HuH-7 (cell line): ENCODE measurements at places on chromosomes 13 and 19.

DNA sequence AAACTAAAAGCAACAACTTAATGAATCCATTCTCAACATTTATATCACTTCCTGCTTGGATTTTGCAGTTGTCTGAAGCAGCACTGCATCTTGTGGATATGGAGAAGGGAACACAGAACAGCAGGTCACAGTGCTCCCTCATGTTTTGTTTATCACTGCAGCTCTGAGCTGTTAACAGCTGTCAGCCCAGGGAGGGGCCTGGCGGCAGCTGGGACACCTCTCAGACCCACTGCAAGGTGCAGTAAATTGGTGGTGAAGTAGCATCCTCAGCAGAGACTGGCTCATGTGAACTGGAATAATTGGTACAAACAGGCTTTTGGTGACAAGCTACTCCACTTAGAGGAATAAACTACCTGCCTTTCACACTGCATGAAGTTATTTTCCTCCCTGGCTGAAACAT is 170.4 kb downstream of the LIG4 start:
- no peak for DNase-seq

GRCh38 chr13:107993239-107993949 is 221.9 kb downstream of the LIG4 start:
- no peak for DNase-seq

DNA sequence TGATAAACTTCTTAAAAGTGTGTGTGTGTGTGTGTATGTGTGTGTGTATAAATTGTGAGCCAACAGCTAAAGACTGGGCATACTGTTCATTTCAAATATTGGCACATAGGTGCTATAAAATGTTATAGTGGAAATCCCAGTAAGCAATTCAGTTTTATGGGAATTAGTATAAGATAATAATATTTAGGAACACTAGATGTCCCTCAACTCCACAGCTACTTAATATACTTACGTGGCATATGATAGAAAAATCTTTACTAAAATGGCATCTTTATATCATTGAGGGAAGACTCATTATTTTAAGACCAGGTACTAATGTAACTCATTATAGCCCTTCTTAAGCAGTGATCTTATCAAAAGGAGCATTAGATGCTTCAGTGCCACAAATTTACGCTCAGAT is 266.2 kb downstream of the MAB21L1 start:
- no peak for DNase-seq

GRCh38 chr19:38265921-38266429 is 1.6 kb downstream of the SPINT2 start:
- DNase-seq, result no peak

DNA sequence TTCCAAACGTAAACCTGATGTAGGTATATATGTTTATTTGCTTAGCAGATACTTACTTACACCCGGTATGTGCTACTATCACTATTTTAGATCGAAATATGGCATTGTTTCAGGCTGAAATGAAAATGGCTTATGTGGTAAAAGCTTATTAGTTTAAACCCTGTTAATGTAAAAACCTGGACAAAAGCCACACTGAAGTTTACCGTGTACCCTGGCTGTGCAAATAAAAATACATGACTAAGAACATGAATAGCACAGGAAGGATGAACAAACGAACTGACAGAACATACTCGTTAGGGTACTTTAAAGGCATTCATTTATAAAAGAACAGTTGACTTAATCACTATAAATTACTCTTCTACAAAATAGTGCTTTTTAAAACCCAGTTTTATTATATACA is 6.6 kb downstream of the CLDN10 start:
- DNase-seq, result no peak

GRCh38 chr19:34359140-34359953 is 5.6 kb upstream of the GPI start:
- peak; percentile 99 for DNase-seq

GRCh38 chr19:43532571-43532961 is 422 bp upstream of the ZNF575 start:
- no peak for DNase-seq

GRCh38 chr19:13091400-13092157 is 11.1 kb downstream of the LYL1 start:
- no peak for DNase-seq

GRCh38 chr13:52845766-52846566 is 2.5 kb downstream of the PCDH8 start:
- no peak for DNase-seq

DNA sequence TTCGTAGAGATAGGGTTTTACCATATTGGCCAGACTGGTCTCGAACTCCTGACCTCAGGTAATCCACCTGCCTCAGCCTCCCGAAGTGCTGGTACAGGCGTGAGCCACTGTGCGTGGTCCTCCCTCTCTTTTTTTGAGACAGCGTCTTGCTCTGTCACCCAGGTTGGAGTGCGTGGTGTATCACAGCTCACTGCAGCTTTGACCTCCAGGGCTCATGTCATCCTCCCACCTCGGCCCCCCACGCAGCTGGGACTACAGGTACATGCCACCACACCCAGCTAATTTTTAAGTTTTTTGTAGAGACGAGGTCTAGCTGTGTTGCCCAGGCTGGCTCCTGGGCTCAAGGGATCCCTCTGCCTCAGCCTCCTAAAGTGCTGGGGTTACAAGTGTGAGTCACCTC is 18.2 kb downstream of the ZSCAN18 start:
- no peak for DNase-seq

DNA sequence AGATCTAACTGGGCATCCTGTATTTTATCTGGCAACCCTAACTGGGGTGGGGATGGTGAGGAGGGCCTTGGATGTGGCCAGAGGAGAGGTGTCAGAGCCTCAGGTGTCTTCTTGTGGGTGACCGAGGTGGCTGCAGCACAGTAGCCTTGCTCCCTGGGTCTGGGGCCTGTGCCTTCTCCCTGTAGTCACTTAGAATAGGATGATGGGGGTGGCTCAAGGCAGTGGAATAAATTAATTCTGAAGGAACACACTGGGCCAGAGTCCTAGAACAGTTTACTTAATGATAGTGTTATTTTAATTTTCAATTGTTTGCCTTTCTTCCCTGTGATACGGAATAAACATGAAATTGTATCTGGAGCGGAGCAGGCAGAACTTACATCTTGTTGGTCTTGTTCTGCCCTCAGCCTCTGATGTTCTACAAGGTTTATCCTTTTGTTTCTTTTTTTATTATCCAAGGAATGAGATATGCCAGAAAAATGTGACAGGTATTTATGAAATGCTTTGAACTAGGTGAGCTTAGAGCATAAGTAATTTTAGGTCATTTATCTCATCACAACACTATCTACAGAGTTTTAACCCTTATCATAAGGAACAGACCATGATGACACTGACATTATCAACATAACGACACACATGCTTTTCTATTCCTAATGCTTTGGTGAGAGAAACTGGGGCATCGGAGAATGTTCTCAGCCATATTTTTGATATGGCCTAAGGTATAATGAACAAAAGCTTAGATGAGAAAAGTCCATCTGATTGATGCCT is 51.4 kb downstream of the LRCH1 start:
- DNase-seq, result no peak

- DNase-seq, result no peak
Measured at GRCh38 chr13:100954430-100955305, 280.1 kb upstream of the TMTC4 start.

DNA sequence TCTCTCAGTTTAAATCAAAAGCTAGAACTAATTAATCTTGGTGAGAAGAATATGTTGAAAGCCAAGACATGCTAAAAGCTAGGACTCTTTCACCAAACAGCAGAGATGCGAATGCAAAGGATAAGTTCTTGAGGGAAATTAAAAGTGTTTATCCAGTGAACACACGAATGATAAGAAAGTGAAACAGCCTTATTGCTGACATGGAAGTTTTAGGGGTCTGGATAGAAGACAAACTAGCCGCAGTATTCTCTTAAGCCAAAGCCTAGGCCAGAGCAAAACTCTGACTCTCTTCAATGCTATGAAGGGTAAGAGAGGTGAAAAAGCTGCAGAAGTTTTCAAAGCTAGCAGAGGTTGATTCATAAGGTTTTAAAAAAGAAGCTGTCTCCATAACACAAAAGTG is 103.0 kb downstream of the UFM1 start:
- no peak for DNase-seq

DNA sequence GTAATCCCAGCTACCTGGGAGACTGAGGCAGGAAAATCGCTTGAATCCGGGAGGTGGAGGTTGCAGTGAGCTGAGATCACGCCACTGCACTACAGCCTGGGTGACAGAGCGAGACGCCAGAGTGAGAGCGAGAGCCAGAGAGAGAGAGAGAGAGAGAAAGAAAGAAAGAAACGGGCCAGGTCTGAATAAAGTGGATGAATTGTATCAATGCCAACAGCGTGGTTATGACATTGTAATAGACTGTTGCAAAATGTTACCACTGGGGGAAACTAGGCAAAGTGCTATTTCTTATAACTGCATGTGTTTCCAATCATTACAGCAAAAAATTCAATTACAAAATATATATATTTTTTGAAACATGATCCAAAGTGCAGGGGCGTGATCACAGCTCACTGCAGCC is 11.8 kb upstream of the BTBD2 start:
- no peak for DNase-seq

- peak; percentile 20 for DNase-seq
Measured at GRCh38 chr13:40974460-40975407, 44.4 kb downstream of the ELF1 start.

DNA sequence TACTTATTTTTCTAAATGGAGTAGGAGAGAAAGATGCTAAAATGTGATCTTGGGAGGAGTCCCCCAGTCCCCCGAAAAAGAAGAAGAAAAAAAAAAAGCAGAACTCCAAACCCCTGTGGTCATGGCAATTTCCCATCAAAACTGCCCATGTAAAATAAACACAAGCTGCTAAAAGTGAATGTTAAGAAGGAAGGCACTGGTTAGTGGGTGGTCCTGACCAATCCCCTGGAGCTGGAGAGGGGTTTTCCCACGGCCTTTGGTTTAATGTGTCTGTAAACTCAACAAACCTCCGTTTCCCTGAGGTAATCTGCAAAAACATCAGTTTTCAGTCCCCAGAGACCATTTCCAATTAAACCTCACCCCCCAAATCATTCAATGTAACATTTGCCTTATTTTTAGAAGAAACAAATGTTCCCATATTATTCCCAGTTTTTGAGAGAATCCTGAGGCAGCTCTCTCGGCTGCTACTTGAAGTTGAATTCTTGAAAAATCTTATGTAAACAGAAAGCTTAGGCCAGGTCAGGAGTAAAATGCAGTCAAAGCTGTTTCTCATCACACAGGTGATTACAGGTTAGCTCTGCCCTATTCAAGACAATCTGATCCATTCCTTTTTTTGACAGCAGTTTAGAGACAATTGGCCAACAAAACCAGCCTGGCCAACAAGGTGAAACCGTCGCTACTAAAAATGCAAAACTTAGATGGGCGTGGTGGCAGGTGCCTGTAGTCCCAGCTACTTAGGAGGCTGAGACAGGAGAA is 17.0 kb downstream of the RAB3D start:
- no peak for DNase-seq

GRCh38 chr13:45750566-45750965 is 48.4 kb downstream of the CBY2 start:
- no peak for DNase-seq

DNA sequence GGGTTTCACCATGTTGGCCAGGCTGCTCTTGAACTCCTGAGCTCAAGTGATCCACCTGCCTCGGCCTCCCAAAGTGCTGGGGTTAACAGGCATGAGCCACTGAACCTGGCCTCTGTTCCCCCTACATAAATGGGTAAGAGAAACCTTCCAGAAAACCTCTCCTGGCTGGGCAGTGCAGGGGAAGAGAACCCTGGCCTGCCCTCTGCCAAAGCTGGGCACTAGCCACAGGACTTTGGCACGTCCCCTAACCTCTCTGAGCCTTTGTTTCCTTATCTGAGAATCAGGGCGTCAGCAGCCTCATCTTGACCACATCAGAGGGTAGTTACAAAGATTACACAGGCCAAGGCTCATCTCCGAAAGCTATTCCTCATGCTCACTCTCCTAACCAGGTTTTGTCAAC is 2.2 kb downstream of the SBSN start:
- no peak for DNase-seq

- DNase-seq, result no peak
Measured at GRCh38 chr13:93727211-93728141, 500.9 kb downstream of the GPC6 start.

DNA sequence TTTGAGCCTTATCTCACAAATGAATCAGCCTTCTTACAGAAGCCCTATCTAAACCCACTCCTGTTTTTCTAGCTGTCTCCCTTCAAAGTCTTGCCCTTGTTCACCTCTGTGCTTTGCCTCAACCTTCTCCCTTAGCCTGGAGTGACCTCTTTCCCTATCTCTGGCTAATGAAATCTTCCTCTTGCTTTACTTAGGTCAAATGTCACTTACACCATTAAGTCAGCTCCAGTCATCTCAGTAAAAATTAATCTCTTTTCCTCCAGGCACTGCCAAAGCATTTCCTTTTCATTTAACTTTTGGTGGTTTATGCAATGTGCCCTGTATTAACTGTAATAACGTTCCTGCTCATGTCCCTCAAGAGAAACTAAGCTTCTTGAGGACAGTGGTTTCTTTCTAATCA is 596.5 kb upstream of the MIR17HG start:
- DNase-seq, result no peak

DNA sequence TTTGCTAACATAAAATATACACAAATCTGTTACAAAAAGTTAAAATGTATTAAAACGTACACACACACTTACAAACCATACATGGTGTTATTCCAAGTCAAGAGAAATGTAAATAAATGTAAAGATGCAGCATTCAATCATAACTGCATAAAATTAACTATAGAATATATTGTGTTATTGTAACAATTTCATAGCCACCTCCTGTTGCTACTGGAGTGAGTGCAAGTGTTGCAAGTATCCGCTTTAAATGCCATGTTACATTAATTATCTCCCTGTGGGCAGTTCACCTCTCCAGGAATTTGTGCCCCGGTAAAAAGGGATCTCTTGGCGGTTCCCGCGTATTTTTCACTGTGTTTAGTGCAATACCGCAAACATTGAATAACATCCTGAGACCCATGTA is 3.5 kb upstream of the INSR start:
- DNase-seq, result no peak

DNA sequence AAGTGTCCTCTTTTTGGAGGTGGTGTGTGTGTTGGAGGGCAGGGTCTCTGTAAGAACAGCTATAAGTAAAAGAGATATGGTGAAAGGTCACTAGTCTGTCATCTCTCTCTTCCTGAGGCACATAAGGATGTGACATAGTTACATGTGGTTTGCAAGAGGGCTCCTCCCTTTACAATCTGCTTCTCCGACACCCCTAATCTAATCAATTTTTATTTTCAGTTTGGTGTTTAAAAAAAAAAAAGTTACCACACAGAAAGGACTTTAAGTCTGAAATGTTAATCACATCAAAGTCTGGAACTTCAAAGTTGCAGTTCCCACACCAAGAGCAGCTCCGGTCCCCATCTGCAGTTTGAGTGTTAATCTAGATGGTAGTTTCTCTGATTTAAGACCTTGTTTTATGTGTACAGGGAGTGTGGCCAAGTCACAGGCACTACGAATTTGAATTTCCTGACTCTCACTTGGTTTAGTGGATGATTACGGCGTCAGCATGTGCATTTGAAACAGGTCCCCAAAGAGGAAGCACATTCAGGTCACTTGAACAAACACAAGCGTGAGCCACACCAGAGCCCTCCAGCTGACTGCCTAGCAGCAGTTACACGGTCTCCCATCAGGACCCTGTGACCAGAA is 53.1 kb downstream of the FOXO1 start:
- DNase-seq, result no peak
